ENCODE measurements at places on chromosomes 11 and 22. TPM values are rescaled to one million over a fixed set of nuclear protein-coding genes. Genes with fewer than 3 reads are reported as not detected.

GRCh38 chr22:41513391-41513790 is 30.9 kb downstream of the POLR3H start:
- peaks cover 6% of the 10 kb centered on the region for H3K36me3 ChIP-seq
- H3K4me1 ChIP-seq: peaks cover 11% of the 10 kb centered on the region
- no peaks in the 10 kb centered on the region for H3K27me3 ChIP-seq
- no peak for DNase-seq
- H3K27ac ChIP-seq: no peak overlapping the region
- no peak overlapping the region for H3K4me3 ChIP-seq

The ROM1 gene
- total RNA-seq: 0.52 TPM

- H3K36me3 ChIP-seq: peaks cover 8% of the 10 kb centered on the region
- H3K27me3 ChIP-seq: no peaks in the 10 kb centered on the region
- H3K4me3 ChIP-seq: no peak overlapping the region
Measured at GRCh38 chr11:94926698-94927237, 46.6 kb downstream of the CWC15 start.

DNA sequence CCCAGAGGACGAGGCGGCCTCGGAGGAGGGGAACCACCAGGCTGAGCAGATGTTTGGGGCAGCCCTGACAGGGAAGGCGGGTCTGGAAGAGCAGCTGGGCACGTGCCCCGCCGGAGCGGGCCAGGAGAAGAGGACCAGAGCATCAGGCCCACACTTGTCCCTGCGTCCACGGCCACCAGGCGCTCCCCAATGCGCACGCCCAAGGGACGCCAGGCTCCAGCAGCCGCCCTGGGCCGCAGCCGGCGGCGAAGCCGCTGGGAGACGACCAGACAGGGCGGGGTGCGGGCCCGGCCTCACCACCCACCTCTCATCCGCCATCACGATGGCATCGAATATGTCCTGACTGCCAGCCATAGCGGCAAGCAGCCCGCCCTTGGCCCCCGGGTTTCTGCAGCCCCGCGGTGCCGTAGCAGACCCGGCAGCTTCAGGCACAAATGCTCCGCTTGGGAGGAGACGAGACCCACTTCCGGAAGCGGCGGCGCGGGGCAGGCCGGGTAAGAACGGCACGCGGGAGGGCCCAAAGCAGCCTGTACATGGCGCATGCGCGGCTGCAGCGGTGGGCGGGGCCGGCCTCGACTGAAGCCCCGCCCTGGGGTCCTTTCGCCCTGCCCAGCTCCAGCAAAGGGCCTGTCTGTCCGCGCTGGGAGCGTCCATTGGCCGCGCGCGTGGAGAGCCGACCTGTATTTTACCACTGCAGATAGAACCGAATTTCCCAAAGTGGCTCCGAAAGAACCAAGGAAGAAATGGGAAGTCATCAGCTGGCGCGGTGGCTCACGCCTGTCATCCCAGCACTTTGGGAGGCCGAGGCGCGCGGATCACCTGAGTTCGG is at the start of gene LTO1:
LTO1 (minus strand) TSS at position 468 of the 829 bp plus-strand sequence; CDS start at position 354, 114 bp downstream.
- H3K36me3 ChIP-seq: peaks cover 4% of the 10 kb centered on the region
- peaks cover 23% of the 10 kb centered on the region for H3K4me1 ChIP-seq
- H3K27ac ChIP-seq: peak within 1 kb of the TSS; percentile 78

DNA sequence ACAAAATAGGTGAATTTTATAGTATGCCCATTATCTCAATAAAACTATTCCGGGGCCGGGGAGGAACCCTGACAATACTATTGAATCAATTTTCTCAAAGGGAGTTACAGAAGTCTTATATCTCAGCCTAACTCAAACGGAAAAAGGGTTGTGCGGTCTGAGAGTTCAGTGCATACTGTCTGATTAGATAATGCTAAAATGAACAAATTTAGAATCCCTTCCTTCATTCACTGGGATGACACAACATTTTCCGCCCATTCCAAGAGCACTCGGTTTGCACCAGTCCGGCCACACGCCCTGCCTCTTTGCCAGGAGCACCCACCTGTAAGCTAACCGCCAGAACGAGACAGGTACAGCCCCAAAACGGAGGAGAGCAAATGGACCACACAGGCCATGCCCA is 50.0 kb upstream of the NFRKB start:
- H3K4me1 ChIP-seq: no peaks in the 10 kb centered on the region
- peaks cover 24% of the 10 kb centered on the region for H3K36me3 ChIP-seq

The FOSL1 gene
- total RNA-seq: 8.2 TPM

DNA sequence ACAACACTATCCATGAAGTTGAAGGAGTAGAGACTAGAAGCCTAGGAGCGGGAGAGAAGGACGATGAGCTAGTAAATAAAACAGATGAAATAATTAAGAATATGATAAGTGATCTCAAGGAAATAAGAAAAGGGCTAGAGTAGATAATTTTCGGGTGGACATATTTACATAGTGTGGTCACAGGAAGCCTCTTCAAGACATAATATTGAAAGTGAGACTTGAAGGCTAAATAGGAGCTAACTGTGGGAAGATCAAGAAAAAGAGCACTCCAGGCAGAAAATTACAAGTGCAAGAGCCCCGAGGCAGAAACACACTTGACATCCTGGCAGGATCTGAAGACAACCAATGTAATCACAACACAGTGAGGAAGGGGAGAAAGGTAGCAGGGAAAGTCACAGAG is 11.9 kb upstream of the PPFIBP2 start:
- no peaks in the 10 kb centered on the region for H3K4me1 ChIP-seq
- H3K4me3 ChIP-seq: no peak overlapping the region
- no peaks in the 10 kb centered on the region for H3K27me3 ChIP-seq
- H3K27ac ChIP-seq: no peak overlapping the region

The FAM83F gene
- 1.9 TPM for total RNA-seq

The HTR3B gene
- total RNA-seq: not detected

The NPTXR gene
- total RNA-seq: 1.5 TPM

The TCIRG1 gene
- total RNA-seq: 141 TPM

The IGLL1 gene
- total RNA-seq: not detected

- H3K27me3 ChIP-seq: no peaks in the 10 kb centered on the region
- H3K4me3 ChIP-seq: no peak overlapping the region
- H3K27ac ChIP-seq: no peak overlapping the region
- no peaks in the 10 kb centered on the region for H3K36me3 ChIP-seq
- no peak for DNase-seq
Measured at GRCh38 chr11:75872887-75873416, 57.9 kb downstream of the UVRAG start.

- H3K4me1 ChIP-seq: no peaks in the 10 kb centered on the region
- H3K36me3 ChIP-seq: peaks cover 11% of the 10 kb centered on the region
- no peak for DNase-seq
- no peaks in the 10 kb centered on the region for H3K27me3 ChIP-seq
- H3K4me3 ChIP-seq: no peak overlapping the region
Measured at GRCh38 chr11:128789497-128790150, 77.5 kb downstream of the KCNJ1 start.

- no peaks in the 10 kb centered on the region for H3K4me1 ChIP-seq
- H3K27me3 ChIP-seq: no peaks in the 10 kb centered on the region
- H3K36me3 ChIP-seq: no peaks in the 10 kb centered on the region
Measured at GRCh38 chr11:26134053-26134452, 197.9 kb upstream of the ANO3 start.

GRCh38 chr22:22884888-22885840 is 2.5 kb upstream of the IGLL5 start:
- no peak overlapping the region for H3K4me3 ChIP-seq
- H3K4me1 ChIP-seq: peaks cover 7% of the 10 kb centered on the region
- H3K27ac ChIP-seq: no peak overlapping the region

- H3K4me3 ChIP-seq: no peak overlapping the region
- peaks cover 9% of the 10 kb centered on the region for H3K36me3 ChIP-seq
- peaks cover 71% of the 10 kb centered on the region for H3K4me1 ChIP-seq
- H3K27ac ChIP-seq: no peak overlapping the region
- H3K27me3 ChIP-seq: no peaks in the 10 kb centered on the region
Measured at GRCh38 chr11:95093548-95093947, 3.9 kb downstream of the ENDOD1 start.

DNA sequence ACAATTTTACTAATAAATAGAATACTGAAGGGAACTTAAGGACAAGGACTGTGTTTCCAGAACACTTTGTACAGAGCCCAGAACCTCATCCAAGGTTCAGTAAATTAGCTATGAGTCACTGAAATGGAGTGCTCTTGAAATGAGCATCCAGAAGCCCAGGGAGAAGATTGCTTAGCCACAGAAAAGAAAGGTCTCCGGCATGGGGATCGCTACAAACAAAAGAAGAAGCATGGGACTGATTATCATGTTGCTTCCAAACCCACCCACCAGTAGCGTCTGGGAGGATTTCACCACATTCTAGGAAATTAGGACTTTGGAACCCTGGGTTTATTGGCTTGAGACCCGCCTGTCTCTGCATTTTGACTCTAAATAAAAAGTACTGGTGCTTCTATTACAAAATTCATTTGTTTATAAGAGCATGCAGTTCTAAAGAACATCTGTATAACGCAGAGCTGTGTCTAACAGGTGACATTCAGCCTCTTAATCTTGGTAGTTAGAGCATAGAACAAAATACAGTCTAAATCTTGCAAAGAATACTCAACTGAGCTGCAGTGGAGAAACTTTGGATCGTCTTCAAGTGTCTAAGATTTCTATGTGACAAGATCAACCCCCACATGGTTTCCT is 35.9 kb upstream of the SESN3 start:
- H3K27me3 ChIP-seq: no peaks in the 10 kb centered on the region
- peaks cover 10% of the 10 kb centered on the region for H3K4me1 ChIP-seq
- no peak overlapping the region for H3K27ac ChIP-seq
- no peak overlapping the region for H3K4me3 ChIP-seq
- DNase-seq: no peak
- H3K36me3 ChIP-seq: no peaks in the 10 kb centered on the region

The ANO5 gene
- total RNA-seq: not detected

GRCh38 chr22:23564276-23564675 is 15.8 kb downstream of the IGLL1 start:
- DNase-seq: no peak
- no peaks in the 10 kb centered on the region for H3K36me3 ChIP-seq
